A172 (cell line): ENCODE measurements at places on chromosomes 4 and X. TPM values are rescaled to one million over a fixed set of nuclear protein-coding genes. Genes with fewer than 3 reads are reported as not detected.

CYBB gene
- total RNA-seq = 0.19 TPM in 1 of 2 replicates, not detected in the other

SPATA4 gene
- total RNA-seq = 0.19 TPM in 1 of 2 replicates, not detected in the other

GRCh38 chrX:131577999-131578734 is 34.3 kb downstream of the OR13H1 start:
- DNase-seq = no peak

- DNase-seq = peak; percentile 66
Measured at GRCh38 chr4:173264684-173265185, 69.4 kb downstream of the HMGB2 start.

MAP3K15 gene
- total RNA-seq = 0.86 and 1.4 TPM in 2 replicates

GRCh38 chr4:80925293-80925692 is 105.2 kb upstream of the BMP3 start:
- no peak for DNase-seq

DNA sequence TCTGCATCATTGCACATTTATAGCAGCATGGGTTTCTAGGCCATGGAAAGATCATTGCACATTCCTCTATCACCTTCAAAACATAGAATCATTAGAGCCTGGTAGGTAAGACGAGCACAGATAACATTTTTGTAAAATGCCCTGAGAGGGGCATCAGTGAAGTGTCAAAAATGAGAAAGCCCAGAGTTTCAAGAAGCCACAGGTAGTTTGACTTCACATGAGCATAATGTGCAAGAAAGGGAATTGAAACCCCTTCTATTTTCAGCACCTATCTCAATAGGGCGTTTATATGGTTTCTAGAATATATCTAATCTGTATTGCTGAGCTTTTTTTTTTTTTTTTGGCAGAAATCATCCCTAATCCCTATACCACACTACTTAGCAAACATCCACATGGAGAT is 2441.7 kb downstream of the ARAP2 start:
- no peak for DNase-seq

DNA sequence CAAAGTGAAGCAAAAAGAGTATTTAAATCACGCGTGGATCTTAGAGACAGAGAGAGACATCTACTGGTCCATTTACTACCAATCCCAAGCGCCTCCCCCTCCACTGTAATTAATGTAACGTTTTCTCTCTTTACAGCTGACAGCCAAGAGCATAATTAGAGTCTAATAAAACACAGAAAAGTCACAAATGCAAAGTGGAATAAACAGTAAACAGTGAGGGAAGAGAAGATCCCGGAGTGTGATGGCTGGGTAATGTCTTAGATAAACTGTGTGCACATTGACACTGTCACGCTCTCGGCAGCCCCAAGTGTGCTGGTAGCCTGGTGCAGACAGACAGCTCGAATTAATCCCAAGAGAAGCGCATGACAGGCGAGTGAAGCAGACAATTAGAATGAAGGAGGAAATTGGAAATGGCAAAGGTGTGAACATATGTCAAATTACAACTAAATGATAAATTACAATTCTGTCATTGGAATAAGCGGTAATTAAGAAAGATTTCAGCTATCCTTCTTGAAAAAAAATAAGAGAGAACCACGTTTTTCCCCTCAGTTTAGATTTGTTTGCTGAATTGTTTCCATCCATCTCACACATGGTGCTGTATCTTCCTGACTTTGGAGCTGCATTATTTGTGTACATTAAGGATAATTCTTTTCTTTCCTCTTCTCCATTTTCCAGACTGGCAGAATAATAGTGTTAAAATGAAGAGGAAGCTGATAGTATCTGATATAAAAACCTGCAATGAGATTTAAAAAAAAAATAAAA is 100.1 kb downstream of the CXXC4 start:
- DNase-seq = peak; percentile 2

DNA sequence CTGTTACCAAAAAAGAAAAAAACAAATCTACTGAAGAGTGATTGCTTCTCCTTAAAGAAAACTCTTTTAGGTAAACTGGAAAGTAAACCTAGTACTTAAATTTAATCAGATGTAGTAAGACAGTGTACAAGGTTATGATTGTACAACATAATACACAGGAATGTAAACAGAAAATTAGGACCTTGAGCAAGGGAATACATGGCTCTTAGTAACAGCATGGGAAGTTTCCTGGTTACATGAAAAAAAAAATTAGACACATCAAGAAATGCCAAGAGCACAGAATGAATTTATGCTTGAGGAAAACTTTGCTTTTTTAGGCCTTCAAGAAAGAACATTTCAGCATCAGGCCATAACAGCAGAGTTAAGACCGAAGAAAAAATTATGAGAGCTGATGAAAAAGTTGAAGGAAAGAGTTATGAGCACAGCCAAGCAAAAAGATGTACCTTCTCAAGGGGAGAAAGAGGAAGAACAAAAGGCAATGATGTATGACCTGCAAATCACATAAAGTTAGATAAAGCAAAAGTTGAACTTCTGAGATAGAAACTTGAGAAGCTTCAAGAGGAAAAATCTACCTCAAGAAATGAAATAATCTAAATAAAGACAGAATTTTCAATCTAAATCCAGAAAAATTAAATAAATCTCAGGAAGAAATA is 311.6 kb downstream of the GALNTL6 start:
- no peak for DNase-seq

NPNT gene
- 0.29 TPM in 1 of 2 replicates, not detected in the other for total RNA-seq

PPBP gene
- total RNA-seq = not detected in 2 replicates

BCORL1 gene
- total RNA-seq = 0.48 and 0.74 TPM in 2 replicates

GPRASP1 gene
- total RNA-seq = 0.26 and 0.29 TPM in 2 replicates

NLGN4X gene
- 0.74 and 1.5 TPM in 2 replicates for total RNA-seq

DNA sequence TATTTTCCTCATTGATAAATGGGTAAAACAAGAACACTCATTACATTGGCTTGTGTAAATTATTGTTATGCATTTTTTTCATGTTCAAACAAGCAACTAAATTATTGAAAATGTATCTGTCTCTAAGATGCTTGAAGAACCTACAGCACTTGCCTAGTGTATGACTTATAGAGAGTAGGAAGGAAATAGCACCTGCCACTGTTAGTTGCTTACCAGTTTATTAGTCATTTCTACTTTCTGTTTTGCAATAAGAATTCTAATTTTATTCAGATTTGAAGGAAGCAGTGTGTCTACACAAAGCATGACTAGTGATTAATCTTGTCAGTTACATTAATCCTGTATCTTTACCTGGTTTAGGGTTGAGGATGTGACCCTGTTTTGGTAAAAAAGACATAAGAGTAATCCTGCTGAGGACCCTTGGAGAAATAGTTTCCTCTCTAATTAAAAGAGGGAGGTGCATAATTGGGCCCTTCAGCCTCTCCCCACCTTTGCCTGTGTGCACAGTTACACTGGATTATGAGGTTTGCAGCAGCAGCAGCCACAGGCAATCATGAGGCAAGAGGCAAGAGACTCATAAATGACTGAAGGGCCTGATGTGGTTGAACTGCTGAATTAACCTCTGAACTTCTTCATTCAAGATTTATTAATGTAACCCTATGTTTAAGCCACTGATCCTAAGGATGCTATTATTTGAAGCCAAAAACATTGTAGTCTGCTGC is 1202.1 kb downstream of the ADGRL3 start:
- no peak for DNase-seq

GRCh38 chr4:123259676-123260646 is 136.6 kb upstream of the SPRY1 start:
- no peak for DNase-seq

DNA sequence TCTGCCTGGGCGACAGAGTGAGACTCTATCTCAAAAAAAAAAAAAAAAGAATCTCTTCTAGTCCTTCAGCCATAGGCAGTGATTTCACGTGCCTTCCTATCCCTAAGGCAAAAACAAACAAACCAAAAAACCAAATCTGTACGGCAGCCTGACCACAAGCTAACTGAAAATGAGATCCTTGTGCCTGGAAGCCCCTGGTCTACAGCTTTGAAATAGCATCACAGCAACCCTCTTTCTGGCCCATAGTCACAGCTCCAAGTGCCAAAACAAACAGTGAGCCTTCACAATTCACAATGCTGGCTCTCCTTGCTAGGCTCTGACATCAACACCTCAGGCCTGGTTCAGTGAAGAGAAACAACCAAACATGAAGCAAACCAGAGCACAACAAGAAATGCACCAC is 46.1 kb downstream of the TMEM150C start:
- DNase-seq = peak; percentile 46

GRCh38 chr4:18138076-18138665 is 116.6 kb upstream of the LCORL start:
- DNase-seq = no peak

GRCh38 chr4:72019688-72020087 is 12.1 kb upstream of the NPFFR2 start:
- DNase-seq = no peak

HPF1 gene
- total RNA-seq = 55.1 and 81.8 TPM in 2 replicates

PDGFC gene
- 27.5 and 36.9 TPM in 2 replicates for total RNA-seq

DNA sequence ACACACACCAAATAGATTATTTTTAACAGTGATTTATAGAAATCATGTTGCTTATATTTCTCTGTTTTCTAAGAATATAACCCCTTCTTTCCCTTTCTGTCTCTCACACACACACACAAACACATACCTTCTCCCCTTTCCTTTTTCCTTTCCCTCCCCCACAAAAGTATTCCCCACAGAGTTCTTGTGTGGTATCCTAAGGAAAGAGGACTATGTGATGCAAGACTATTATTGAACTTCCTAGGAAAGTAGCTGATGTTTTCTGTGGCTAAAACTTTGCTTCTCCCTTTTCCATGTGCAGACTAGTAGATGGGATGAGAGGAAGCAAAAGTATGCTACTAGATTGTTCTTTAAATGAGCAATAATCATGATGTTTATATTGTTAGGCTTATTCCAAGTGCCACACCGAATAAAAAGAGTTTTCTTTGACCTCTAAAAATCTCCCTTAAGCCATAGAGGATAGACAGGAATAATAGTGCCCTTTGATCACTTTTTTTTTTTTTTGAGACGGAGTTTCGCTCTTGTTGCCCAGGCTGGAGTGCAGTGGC is 38.7 kb downstream of the CPEB2 start:
- no peak for DNase-seq

DNA sequence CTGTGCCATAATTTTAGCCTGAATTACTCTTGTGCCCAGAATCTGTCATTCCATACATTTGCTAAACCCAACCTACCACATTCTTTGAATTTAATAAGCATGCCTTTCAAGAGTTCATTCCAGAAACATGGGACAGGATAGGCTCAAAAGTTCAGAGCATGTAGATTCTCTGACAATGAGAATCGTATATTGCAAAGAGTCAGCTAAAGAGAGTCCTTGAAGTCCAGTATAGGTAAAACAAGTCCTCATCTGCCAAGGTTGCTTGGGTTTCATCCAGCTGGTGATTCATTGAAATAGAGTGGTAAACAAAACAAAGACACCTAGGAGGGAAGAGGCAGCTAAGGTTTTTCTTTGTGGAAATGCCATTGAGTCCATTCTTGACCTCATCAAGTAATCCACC is 249.3 kb upstream of the DIPK2B start:
- peak; percentile 26 for DNase-seq

TLL1 gene
- total RNA-seq = 0.02 TPM in 1 of 2 replicates, not detected in the other

AFF1 gene
- total RNA-seq = 5.4 and 5.8 TPM in 2 replicates

DNA sequence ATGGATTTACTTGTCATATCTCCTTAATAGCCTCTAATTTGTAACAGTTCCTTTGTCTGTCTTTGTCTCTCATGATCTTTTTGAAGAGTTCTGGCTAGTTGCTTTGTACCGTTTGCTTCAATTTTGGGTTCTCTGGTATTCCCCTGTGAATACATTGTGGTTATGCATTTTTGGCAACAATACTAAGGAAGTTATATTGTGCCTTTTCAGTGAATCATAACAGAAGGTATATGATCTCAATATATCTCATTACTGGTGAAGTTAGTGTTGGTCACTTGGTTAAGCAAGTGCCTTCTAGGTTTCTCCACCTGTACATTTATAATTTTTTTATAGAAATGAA is 48.6 kb downstream of the DCLK2 start:
- peak; percentile 83 for DNase-seq

DNA sequence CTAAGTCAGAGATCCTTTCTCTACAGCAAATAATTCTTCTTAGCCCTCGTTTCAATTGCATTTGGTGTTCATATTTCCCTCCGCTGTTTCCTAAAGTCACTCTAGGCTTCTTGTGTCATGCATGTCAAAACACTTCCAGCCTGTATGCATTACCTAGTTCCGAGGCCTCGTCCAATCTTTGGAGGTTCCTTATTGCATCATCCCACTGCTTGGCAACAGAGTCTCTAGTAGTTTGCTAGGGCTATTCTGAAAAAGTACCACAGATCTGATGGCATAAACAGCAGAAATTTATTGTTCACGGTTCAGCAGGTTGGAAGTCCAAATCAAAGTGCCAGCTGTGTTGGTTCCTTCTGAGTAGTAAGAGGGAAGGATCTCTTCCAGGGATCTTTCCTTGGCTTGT is 5.9 kb downstream of the H2BW2 start:
- DNase-seq = no peak

GRCh38 chrX:38236901-38237615 is 16.4 kb upstream of the SRPX start:
- DNase-seq = no peak

DNA sequence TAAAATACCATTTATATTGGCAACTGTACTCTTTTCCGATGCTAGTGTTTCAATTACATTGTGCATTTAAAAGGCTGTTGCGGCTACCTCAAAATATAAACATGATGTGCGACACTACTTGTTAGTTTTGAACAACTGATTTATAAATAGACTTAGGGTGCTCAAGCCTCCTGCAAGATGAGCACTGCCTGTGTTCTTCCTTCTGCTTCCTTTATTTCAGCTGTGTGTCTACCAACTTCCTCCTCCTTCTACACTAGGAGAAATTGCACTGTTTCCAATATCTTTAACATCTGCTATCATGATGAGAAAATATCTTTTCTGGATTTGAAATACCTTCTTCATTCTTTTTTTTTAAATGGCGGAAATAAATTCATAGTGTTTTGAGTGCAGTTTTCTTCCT is 24.0 kb downstream of the TET2 start:
- DNase-seq = no peak

DNAJB14 gene
- total RNA-seq = 36.9 and 42.0 TPM in 2 replicates

GRCh38 chr4:172048666-172049065 is 235.5 kb downstream of the GALNTL6 start:
- DNase-seq = no peak

GRCh38 chr4:107304699-107305286 is 268.7 kb upstream of the DKK2 start:
- DNase-seq = no peak

C4orf50 gene
- total RNA-seq = under 0.01 and 0.12 TPM in 2 replicates

DNA sequence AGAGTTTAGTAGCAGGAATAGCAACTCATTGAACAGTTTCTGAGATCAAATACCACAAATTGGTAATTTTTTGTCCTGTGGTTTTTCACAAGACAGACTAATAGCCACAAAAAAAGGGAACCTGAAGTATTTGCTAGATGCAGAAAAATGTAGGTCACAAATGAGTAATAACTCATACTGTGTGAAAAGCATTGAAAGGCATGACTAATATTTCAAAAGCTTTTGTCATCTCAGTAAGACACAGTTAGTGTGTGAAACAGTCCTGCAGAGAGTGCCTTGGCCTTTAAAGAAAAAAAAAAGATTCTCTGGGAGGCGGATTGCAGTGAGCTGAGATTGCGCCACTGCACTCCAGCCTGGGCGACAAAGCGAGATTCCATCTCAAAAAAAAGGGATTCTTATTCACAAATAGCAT is 31.4 kb upstream of the SLC25A31 start:
- DNase-seq = peak; percentile 69

DNA sequence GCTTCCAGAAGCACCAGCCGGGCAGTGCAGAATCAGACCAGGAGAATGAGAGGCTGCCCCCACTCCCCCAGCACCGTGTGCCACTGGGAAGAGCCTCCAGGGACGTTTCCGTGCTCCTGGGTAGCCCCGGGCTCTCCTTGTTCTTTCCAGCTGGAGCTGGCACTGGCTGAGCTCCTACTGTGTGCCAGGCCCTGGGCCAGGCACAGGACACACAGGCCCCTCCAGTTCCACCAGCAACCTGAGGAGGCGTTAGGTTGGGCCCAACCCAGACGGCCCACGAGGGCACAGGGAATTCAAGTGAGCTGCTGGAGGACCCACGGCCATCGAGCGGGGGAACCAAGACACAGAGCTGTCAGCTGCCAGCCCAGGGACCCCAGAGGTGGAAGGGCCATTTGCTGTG is 15.9 kb upstream of the ADRA2C start:
- no peak for DNase-seq
